Mesenteric fat pad (tissue), 1 donor: ENCODE measurements at places on chromosomes 2 and 18. TPM values are rescaled to one million over a fixed set of nuclear protein-coding genes. Genes with fewer than 3 reads are reported as not detected.

Gene STARD6
- not detected for total RNA-seq

Gene GALM
- total RNA-seq, result 16.3 TPM

Gene CHRNA1
- 0.22 TPM for total RNA-seq

Gene CRYGB
- not detected for total RNA-seq

Gene ERBB4
- total RNA-seq, result 0.45 TPM

Gene SERPINB5
- not detected for total RNA-seq

Gene RAD51AP2
- total RNA-seq, result not detected

Gene TWIST2
- 73.9 TPM for total RNA-seq
